ENCODE measurements at places on chromosomes 12 and 14. TPM values are rescaled to one million over a fixed set of nuclear protein-coding genes. Genes with fewer than 3 reads are reported as not detected.

The CD163 gene
- polyA plus RNA-seq = 2.8 TPM

The PRR4 gene
- polyA plus RNA-seq = 3.6 TPM

The DNAI7 gene
- not detected for polyA plus RNA-seq

The RNASE3 gene
- 0.50 TPM for polyA plus RNA-seq

The KRT79 gene
- not detected for polyA plus RNA-seq

The KLRC1 gene
- not detected for polyA plus RNA-seq

The AEBP2 gene
- polyA plus RNA-seq = 12.4 TPM

The TDRD9 gene
- 2.3 TPM for polyA plus RNA-seq

The AICDA gene
- polyA plus RNA-seq = not detected

The SPATS2 gene
- polyA plus RNA-seq = 39.8 TPM

The ASIC1 gene
- 4.6 TPM for polyA plus RNA-seq

The MOAP1 gene
- polyA plus RNA-seq = 26.1 TPM

The GUCY2C gene
- 12.9 TPM for polyA plus RNA-seq

The WDHD1 gene
- 4.4 TPM for polyA plus RNA-seq

The MGP gene
- polyA plus RNA-seq = 646 TPM

The SCN8A gene
- 1.1 TPM for polyA plus RNA-seq

The GIT2 gene
- polyA plus RNA-seq = 21.5 TPM

The ANKRD13A gene
- polyA plus RNA-seq = 14.3 TPM

The ANKRD9 gene
- 88.1 TPM for polyA plus RNA-seq

The KRT73 gene
- not detected for polyA plus RNA-seq

The SLC7A8 gene
- 123 TPM for polyA plus RNA-seq

The KIF5A gene
- 0.18 TPM for polyA plus RNA-seq

The TRPV4 gene
- 4.7 TPM for polyA plus RNA-seq

The BMAL2 gene
- 0.18 TPM for polyA plus RNA-seq

The PRH1 gene
- 25.4 TPM for polyA plus RNA-seq

The KRT6A gene
- 0.54 TPM for polyA plus RNA-seq

The BCL2L14 gene
- polyA plus RNA-seq = 4.9 TPM

The GLIPR1L1 gene
- polyA plus RNA-seq = not detected

The LUM gene
- polyA plus RNA-seq = 1,853 TPM

The OR6C2 gene
- not detected for polyA plus RNA-seq

The NPFF gene
- 0.77 TPM for polyA plus RNA-seq

The RERGL gene
- not detected for polyA plus RNA-seq

The CHST11 gene
- polyA plus RNA-seq = 8.6 TPM

The FIGNL2 gene
- polyA plus RNA-seq = 1.1 TPM

The TCP11L2 gene
- 9.6 TPM for polyA plus RNA-seq

The AQP6 gene
- not detected for polyA plus RNA-seq

The INF2 gene
- polyA plus RNA-seq = 23.8 TPM

The PTPN21 gene
- polyA plus RNA-seq = 12.7 TPM

The GDF3 gene
- not detected for polyA plus RNA-seq

The OTX2 gene
- polyA plus RNA-seq = 0.18 TPM

The TMEM63C gene
- polyA plus RNA-seq = 9.7 TPM

The C12orf42 gene
- polyA plus RNA-seq = not detected

All from hepatocyte (in vitro differentiated cells).